Gastrocnemius medialis (tissue), 4 donors: ENCODE measurements at places on chromosomes 11 and 22.

DNA sequence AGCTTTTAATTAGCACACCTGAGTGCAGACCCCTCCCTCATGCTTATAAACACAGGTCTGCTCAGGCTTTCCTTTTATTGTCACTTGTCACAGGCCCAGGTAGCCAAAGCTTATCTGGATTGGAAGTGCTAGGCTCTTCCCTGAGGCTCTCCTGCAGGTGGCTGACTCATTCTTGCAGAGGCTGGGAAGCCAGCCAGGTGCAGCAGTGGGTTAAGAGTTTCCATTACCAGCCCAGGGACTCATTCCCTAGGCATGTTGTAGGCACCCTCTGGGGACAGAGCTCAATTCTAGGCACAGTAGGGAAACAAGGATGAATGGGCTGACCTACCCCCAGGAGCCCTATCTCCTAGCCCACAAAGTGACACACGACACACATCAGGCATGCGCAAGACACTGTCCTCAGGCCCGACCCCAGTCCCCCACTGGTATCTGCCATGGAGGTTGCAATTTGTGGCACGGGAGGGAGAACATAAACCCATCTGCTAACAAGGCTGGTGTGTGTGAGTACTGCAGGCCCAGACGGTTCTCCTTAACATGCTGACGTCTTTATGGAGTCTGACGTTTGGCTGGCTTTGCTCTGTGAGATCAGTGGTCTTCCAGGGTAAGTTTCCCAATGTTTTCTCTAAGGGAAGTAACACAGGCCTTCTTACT, 94.2 kb downstream of the ABTB2 start:
- peak; percentile 68 for DNase-seq

- no peak for DNase-seq
Observed at GRCh38 chr22:29117799-29118477, 45.1 kb downstream of the KREMEN1 start.

GRCh38 chr11:45204761-45205160, 58.3 kb downstream of the PRDM11 start:
- no peak for DNase-seq

- no peak for DNase-seq
Observed at GRCh38 chr11:108405706-108406105, 61.6 kb downstream of the C11orf65 start.

DNA sequence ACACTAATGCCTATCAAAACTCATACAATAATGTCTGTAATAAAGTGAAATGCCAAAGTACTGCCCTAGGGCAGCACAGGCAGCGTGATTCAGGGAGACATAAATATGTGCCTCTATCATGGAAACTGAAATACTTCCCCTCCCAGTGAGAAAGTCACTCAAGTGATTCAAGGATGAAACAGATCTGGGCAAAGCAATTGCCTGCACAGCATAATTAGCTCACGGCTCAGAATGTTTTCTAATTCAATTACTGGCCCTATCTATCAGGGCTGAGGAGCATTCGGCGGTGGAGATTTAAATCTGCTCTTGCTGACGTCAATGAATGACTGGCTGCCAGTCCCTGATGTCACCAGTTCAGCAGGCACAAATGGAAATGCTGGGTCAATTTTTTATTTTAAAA, 27.7 kb upstream of the PPP2R1B start:
- no peak for DNase-seq

DNA sequence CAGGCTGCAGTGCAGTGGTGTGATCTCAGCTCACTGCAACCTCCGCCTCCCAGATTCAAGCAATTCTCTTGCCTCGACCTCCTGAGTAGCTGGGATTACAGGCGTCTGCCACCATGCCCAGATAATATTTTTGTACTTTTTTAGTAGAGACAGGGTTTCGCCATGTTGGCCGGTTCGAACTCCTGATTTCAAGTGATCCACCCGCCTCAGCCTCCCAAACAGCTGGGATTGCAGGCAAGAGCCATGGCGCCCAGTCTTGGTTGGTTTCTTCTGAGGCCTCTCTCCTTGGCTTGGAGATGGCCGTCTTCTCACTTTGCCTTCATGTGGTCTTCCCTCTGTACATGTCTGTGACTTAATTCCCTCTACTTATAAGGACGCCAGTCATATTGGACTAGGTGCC, 254.6 kb downstream of the BUD13 start:
- no peak for DNase-seq

DNA sequence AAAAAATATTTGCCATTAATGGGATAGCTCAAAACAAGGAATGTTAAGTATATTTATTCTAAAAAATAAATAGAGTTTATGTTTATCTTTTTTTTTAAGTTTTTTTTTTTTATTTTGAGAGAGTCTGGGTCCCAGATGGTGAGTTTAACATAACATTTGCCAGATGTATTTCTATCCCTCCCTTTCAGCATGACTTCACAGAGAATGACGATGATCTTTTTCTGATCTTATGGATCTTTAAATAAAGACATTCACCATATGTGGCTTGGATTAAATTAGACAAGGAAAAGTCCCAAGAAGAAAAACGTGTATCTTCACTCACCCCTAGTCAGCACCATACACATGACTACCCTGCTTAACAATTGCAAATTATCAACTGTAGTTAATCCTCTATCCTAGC, 839.8 kb upstream of the CNTN5 start:
- no peak for DNase-seq

GRCh38 chr22:21657020-21657359, 8.8 kb upstream of the PPIL2 start:
- no peak for DNase-seq

DNA sequence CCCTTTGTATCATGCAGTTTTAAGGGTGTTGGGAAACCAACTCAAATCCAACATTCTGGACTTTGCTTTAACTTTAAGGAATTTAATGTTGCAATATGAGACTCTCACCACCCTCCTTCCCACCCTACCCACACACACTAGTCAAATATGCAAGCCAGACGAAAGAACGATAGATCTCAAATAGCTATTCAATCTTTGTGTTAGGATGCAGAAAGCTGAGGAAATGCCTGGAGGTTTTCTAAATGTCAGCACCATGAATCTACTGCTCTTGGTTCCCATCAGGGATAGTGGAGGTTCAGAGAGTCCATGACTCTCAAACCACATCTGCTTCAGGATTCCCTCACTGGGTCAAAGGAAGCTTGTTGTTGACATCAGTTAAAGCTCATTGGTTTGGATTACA, 33.7 kb downstream of the EXPH5 start:
- no peak for DNase-seq

DNA sequence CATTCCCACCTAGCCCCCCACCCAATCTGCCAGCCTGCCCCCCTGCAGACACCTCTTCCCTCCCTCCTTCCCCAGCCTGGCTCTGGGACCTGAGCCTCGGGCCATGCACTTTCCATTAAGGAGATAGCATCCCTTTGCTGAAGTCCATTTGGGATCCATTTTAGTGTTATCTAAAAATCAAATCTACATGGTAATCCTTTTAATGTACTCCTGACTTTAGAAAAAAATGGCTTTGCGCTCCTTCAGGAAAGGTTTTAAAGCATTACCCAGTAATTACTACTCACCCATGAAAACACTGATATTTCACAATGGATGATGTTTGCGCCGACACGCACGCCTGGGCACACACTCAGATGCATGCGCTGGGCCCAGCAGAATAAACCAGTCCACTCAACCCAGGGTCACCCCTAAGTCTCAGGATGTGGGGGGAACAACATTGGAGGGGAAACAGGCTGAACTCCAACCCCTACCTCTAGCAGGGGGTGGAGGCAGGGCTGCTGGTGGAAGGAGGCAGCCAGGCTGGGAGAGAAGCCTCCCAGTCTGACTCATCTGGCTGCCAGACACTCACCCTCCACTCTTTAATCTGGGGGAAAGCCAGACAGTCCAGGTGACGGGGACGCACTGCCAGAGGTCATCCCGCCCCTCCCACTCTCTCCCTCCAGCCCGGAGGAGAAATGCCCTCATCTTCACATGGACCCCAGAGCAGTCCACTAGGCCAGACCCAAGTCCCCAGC, 29.8 kb downstream of the LMO1 start:
- DNase-seq = no peak

- no peak for DNase-seq
Observed at GRCh38 chr11:134539285-134539684, 127.2 kb upstream of the B3GAT1 start.

DNA sequence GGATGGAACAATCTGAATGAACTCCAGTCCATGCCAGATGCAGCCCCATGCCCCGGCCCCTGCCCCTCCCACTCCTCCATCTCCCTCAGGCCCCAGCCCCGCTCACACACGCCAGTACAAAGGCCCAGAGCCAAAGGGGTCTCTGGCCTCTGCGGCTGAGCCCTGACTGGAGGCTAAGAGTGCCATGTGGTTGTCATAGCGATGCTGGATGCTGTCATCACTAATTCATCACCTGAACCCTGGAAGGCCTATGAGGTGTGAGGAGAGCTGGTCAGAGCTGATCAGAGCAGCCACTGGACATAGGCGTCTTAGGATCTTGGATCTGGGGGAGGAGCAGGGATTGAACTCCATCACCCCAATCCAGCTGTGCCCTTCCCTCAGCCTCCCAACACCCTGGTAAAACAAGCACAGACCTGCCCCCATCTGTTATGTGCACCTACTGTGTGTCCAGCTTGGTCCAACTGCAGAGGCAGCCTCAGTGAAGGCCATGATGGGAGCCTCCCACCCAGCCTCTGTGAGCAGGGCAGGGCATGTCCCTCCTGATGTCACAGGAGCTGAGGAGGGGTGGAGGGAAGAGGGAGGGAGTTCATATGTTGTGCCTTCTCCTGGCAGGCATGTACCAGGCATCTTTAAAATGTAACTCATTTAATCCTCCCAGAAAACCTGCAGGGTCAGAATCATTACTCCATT, 16.7 kb downstream of the PDE2A start:
- DNase-seq = no peak

- peak; percentile 61 for DNase-seq
Observed at GRCh38 chr22:41301085-41302020, at the start of gene ZC3H7B. TSS of gene ZC3H7B (plus strand) at chr22:41301525. CDS start at chr22:41320661, 19,136 bp downstream.

GRCh38 chr11:74055938-74056337, 47.1 kb upstream of the UCP3 start:
- peak; percentile 57 for DNase-seq

GRCh38 chr11:113817162-113817561, 37.6 kb downstream of the CLDN25 start:
- no peak for DNase-seq

GRCh38 chr22:25025491-25026400, 73.2 kb downstream of the KIAA1671 start:
- no peak for DNase-seq

- DNase-seq = no peak
Observed at GRCh38 chr11:88359114-88359513, 21.6 kb upstream of the CTSC start.

- DNase-seq = no peak
Observed at GRCh38 chr22:43592476-43592875, 180.7 kb downstream of the MPPED1 start.

- DNase-seq = no peak
Observed at GRCh38 chr22:31451709-31452571, 37.7 kb downstream of the EIF4ENIF1 start.

DNA sequence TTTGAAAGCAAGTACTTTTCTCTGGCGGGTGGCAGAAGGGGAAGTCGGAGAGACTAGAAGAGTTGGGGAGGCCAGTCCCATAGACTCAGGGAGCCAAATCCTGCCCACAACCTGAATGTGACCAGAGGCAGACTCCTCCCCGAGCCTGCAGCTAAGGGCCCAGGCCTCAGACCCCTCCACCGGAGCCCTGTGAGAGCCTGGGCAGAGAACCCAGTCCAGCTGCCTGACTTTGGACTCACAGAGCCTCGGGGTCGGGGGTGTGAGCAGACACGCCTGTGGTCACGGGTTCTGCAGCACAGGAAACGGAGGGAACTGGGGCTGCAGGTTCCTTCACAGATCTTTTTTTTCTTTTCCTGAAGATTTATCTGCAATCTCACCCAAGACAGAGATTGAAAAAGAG, 312.3 kb downstream of the CTTN start:
- DNase-seq = no peak

DNA sequence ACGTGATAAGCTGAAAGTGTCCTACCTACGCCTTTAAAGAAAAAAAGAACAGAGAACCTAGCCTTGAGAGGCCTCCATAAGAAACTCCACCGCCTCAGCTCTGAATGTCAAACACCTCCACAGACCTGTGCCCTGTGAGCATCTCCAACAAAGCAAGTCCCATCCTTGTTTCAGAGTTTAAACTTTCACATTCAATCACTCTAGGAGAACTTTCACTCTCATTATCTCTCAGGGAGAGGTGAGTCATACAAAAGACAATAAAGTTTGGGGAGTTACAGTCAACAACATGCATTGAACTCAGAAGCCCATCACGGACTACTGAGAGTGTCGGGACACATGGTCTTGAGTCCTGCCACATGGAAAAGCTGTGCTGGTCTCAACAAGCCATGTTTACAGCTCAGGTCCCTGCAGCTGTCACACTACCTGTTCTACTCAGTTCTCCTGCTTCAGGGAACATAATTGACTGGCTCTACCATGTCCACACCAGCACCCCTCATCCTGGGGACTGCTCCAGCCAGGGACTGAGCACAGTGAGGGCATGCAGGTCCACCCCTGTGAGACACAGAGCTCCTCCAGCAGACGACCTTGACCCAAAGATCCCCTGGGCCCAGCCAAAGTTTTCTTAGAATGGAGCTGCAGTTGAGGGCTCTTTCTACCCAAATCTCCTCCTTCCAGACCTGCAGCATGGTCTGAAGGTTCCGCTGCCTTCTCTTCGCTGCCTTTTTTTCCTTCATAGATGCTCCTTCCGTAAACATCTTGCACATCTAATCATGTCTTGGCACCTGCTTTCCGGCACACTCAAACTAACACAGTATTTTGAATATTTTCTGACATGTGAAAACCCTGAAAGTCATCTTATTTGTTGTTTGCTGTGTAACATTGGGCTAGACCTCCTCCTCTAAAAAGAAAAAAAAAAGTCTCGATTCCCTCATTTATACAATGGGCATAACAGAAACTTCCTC, 114.9 kb downstream of the ETS1 start:
- no peak for DNase-seq

- DNase-seq = peak; percentile 82
Observed at GRCh38 chr22:38180841-38181452, 683 bp downstream of the PLA2G6 start.

- no peak for DNase-seq
Observed at GRCh38 chr11:108766596-108767173, 101.8 kb downstream of the DDX10 start.

DNA sequence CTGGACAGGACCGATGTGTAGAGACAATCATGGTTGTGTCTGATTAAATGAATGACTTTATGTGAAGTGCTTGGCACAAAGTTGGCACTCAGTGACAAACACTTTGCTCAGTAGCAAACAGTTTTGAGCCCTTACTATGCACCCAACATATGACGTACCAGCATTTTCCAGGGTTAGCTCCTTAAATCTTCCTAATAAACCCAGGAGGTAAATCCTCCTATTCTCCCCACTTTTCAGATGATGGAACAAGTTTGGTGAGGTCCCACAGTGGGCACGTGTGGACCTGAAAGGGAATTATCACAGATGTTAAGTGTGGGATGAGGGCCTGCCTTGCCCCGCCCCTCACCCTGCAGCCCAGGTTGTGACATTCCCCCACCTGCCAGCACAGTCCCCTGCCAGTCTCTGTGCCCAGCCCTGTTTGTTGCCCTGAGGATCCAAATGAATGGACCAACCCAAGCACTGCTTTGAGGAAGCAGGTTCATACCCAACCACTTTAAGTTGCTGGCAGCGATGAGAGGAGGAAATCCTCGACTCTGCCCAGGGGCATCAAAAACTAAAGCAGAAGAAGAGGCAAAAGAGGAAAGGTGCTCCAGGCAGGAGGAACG, 6.6 kb upstream of the CARD10 start:
- DNase-seq = no peak
